ENCODE measurements at places on chromosomes 2 and 18. TPM values are rescaled to one million over a fixed set of nuclear protein-coding genes. Genes with fewer than 3 reads are reported as not detected.

Gene GPR39
- 8.5 TPM for total RNA-seq

Gene NEU2
- total RNA-seq: not detected

Gene RGPD3
- 0.13 TPM for total RNA-seq

Gene ANKRD53
- total RNA-seq: 0.07 TPM

Gene SCN7A
- not detected for total RNA-seq

Gene SAG
- not detected for total RNA-seq

Gene MYO5B
- total RNA-seq: 14.9 TPM

Gene GCFC2
- total RNA-seq: 12.8 TPM

Gene SERPINB2
- total RNA-seq: not detected

Gene CPO
- total RNA-seq: not detected

Gene LRP1B
- total RNA-seq: not detected

Gene RESP18
- total RNA-seq: not detected

Gene NLRC4
- total RNA-seq: not detected

Gene SNRNP200
- 132 TPM for total RNA-seq

Gene SYT4
- total RNA-seq: not detected

Gene LIPT1
- 3.8 TPM for total RNA-seq

Gene TMEM178A
- 0.10 TPM for total RNA-seq

Gene GCKR
- total RNA-seq: 0.27 TPM

Gene SNORC
- total RNA-seq: 8.3 TPM

Gene FOXI3
- not detected for total RNA-seq

Gene IAH1
- 99.8 TPM for total RNA-seq

Gene MC2R
- not detected for total RNA-seq

Gene NEURL3
- 1.5 TPM for total RNA-seq

Gene GPR35
- 0.58 TPM for total RNA-seq

Gene WNT10A
- total RNA-seq: not detected

Gene CHRND
- not detected for total RNA-seq

Gene ADGRF3
- 0.07 TPM for total RNA-seq

Gene DLX1
- 3.9 TPM for total RNA-seq

Gene SLC8A1
- total RNA-seq: 0.71 TPM

Gene CAPN14
- total RNA-seq: 0.05 TPM

Gene ASXL2
- total RNA-seq: 20.0 TPM

Gene CD207
- not detected for total RNA-seq

Gene ANTXR1
- 167 TPM for total RNA-seq

Gene SLC25A52
- total RNA-seq: not detected

Gene CRYGD
- not detected for total RNA-seq

Gene OTOS
- total RNA-seq: not detected

Gene UCN
- total RNA-seq: 2.2 TPM

Gene ERMN
- total RNA-seq: not detected

All from A549 treated with DMSO at 1 μM for 4 hours (cell line).